ENCODE measurements at places on chromosomes 1 and 21.

DNA sequence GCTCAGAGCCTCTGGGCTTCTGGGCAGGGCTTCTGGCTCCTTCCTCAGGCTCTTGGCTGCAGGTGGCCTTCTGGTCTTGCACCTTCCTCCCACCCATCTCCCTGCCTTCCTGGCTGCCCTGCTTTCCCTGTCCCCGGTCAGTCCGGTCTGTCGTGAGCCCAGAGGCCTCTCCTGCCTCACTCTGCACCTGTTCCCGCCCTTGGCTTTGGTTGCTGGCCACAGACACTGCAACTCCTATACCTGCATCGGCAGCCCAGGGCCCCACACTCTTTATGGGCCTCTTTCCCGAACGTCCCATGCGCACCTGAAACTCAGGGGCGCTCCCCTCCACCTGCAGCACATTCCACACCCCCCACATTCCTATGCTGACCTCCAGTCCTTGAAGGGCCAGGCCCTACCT is 7.9 kb downstream of the FBXO2 start:
- DNase-seq, result no peak

- no peak for DNase-seq
These were observed 1.1 kb downstream of the ERO1B start for GRCh38 chr1:236280438-236281197.

GRCh38 chr1:44777547-44777946 is 2.2 kb downstream of the RPS8 start:
- DNase-seq, result no peak

DNA sequence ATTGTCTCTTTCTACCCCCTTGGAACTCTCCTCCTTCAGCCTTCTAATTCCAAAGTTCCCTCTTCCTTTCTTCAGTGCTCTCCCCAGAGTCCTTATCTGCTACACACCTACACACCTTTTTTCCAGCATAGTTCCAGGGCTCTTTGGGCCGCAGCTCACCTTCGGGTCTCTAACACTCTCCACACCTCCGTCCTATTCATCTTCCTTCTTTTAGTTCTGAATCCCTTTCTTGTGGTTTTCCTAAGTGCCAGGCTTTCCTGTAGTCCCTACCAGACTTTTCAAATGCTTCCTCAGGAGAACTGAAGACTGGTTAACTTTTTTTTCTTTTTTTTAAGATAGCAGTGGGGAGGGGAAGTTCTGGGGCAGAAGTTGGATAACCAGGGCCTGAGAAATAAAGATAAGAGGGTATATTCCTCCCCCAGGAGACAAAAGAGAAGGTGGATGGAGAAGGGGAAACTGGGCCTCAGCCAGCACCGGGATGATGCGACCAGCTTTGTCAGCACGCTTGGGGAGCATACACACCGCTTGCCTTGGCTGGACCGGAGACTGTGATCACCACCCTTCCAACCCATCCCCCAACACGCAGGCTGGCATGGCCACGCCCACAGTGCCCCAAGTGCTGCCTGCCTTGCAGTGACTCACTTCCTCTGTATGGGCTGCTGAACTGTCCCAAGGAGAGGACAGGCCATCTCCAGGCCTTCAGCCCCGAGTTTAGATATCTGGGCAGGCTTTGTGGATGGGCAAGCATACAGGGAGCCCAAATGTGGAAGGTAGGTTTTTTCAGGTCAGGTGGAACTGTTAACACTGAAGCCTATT is 2.5 kb upstream of the CERS2 start:
- peak; percentile 36 for DNase-seq

GRCh38 chr1:56255516-56256152 is 323.7 kb downstream of the PLPP3 start:
- no peak for DNase-seq

GRCh38 chr1:222098404-222098803 is 356.5 kb upstream of the DUSP10 start:
- DNase-seq, result no peak

DNA sequence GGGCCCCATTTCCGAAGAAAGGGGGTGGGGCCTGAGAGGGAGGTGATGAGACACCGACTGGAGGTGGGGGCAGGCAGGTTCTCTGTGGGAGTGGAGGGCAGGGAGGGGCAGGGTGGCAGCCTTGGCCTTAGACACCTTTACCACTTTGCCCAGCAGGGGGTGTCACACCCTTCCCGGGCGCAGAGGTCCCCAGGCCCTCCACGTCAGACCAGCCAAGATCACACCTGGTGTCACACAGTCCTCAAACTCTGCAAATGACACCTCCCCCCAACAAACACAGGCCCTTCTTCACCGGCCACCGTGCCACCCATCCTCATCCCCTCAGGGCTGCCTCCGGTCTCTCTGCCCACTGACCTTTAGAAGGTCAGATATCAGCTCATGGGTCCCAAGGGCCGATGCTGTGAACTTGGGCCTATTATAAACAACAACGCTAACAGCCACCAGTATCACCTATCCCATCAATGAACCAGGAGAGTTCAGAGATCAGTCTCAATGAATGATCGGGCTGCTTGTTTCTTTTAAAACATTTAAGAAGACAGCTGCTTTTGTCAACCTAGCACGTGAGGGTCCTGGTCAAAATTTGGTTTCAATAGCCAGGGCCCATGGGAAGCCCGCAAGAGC is 103.9 kb downstream of the CASZ1 start:
- DNase-seq, result no peak

All from activated gamma-delta T cell (primary cell).